ENCODE measurements at places on chromosomes 2 and 18. TPM values are rescaled to one million over a fixed set of nuclear protein-coding genes. Genes with fewer than 3 reads are reported as not detected.

Gene FRZB
- not detected for total RNA-seq

- DNase-seq: no peak
Measured at GRCh38 chr18:55925772-55926171, 337.8 kb upstream of the TCF4 start.

GRCh38 chr2:225052703-225053102, 10.4 kb upstream of the DOCK10 start:
- DNase-seq: no peak

- DNase-seq: no peak
Measured at GRCh38 chr2:143160732-143161707, 31.8 kb downstream of the ARHGAP15 start.

DNA sequence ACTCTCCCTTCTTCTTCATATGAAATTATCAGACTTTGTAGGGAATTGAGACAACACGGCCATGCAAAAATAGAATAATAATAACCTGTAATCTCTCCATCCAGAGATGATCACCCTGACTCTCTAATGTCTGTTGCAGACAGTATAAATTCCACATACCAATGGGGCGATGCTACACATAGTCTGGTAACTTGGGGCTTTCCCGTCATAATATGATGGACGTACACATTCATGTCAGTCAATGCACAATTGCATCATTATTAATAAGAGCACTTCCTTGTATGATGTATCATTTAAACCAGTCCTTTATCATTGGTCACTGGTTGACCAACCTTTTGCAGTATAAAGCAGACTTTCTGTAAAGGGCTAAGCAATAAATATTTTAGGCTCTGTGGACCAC, 39.5 kb upstream of the SCLY start:
- DNase-seq: no peak
